ENCODE measurements at places on chromosomes 16 and 17.

GRCh38 chr16:86510465-86511261 lies at the start of gene FOXF1:
TSS of gene FOXF1 (plus strand) at chr16:86510527. CDS start at chr16:86510570, 43 bp downstream.
- DNase-seq: no peak

- no peak for DNase-seq
Observed at GRCh38 chr16:28823291-28823872, 583 bp downstream of the ATXN2L start.

DNA sequence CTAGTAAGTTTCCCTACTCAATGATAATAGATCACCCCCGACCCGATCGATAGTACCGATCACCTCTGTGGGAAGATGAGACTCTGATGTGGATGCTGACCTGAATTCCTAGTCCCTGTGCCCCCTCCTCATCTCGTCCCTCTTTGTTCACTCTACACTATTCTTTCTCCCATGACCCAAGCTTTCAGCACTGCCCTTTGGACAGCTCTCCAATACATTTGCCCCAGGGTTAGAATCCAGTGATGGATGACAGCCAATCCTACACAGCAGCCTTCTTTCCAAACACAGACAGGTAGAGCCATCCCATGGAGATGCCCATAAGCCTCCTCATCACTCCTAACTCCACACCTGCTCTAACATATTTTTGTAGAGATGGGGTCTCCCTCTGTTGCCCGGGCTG lies 141.1 kb downstream of the GSG1L start:
- DNase-seq: no peak

DNA sequence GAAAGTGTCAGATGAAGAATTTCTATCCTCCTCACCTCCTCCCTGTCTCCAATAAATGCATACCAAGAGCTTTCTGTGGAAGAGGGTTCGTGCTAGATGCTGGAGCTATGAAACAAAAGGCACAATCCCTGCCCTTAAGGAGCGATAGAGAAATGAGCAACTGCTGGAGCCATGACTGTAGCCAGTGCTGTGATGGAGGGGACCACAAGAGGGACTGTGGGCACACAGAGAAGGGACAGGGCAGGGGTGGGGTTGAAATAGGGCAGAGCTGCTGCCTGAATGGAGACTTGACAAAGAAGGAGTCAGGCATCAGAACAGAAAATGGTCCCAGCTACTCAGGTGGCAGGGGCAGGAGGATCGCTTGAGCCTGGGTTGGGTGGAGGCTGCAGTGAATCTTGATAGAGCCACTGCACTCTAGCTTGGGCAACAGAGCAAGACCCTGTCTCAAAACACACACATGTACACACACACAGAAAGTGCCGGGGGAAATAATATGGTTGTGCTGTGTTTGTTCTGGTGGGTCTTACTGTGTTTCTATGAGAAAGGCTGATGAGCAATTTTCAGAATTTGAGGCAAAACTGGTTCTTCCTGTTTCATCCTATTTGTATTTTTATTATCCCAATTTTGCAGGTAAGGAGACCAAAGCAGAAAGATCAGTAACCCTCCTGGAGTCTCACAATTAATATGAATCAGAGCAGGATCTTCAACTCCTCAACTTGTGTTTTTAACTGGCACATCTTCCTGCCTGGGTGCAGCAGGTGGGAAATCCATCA lies 16.5 kb downstream of the TMEM98 start:
- DNase-seq: no peak

DNA sequence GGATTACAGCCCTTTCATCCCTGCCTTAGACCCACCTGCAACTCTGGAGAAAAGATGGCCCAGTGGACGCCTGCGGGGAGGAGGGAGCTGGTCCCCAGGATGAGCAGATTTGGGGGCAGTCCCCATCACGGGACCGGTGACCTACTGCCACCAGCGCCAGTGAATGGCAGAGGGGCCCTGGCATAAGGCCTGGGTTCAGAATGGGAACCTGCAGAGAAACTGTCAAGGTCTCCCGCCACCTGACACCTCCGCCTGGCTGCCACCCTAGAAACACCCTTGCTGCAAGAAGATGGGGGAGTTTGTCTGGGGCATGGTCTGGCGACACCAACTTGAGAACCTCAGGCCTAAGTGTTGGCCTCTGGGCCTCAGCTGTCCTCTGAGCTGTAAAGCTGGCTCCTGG lies 335.7 kb downstream of the SEC14L1 start:
- no peak for DNase-seq
